Spinal cord (tissue), 10 donors: ENCODE measurements at places on chromosomes 4 and X. TPM values are rescaled to one million over a fixed set of nuclear protein-coding genes. Genes with fewer than 3 reads are reported as not detected.

GRCh38 chr4:152780267-152780778, 569 bp downstream of the ARFIP1 start:
- DNase-seq = no peak

DNA sequence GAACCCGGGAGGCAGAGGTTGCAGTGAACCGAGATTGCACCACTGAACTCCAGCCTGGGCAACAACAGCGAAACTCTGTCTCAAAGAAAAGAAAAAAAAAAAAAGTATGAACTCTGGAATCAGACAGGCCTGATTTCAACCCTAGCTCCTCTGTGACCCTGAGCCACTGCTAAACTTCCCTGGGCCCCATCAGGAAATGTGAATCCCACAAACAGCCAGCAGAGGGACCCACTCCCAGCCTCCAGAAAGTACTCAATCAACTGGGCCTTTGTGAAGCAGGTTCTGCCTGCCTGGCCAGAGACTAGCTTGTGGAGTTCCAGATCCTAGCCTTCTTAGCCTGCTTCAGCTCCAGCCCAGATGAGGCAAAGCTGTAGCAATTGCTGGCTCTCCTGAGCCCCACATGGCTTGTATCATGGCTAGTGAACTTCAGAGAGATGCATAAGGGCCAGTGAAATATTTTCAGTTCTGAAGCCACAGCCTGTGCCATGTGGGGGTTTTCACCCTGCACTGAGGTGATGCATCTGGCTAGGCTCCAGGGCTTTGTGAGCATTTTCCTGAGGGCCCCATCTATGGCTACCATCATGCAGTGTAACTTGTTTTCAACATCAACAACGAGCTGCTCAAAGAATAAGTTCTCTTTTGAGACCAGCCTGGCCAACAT, 7.2 kb upstream of the IDS start:
- no peak for DNase-seq

The BANK1 gene
- total RNA-seq = 0.61 TPM

- no peak for DNase-seq
Measured at GRCh38 chr4:159979351-159979750, 876.5 kb downstream of the RAPGEF2 start.

- no peak for DNase-seq
Measured at GRCh38 chr4:11543706-11544105, 115.0 kb upstream of the HS3ST1 start.

- DNase-seq = no peak
Measured at GRCh38 chrX:48083706-48084105, 12.3 kb upstream of the ZNF630 start.

The IKBKG gene
- total RNA-seq = 7.7 TPM

DNA sequence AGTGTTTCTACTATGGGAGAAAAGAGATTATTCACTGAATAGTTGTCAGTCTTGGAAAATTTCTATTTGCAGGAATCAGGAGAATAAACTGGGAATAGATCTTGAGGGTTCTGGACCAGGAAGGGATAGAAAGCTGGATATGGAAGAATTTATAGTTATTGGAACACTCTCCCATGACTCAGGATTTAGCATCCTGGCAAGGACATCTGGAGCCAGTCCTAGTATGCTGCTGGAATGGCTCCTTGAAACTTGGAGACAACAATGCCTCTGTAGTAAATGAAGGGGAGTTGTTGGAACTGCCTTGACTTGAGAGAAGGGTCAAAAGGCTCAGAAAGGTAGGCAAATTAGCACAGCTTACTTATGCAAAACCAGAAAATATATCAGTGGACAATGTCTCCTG, 23.5 kb upstream of the THOC2 start:
- DNase-seq = no peak

DNA sequence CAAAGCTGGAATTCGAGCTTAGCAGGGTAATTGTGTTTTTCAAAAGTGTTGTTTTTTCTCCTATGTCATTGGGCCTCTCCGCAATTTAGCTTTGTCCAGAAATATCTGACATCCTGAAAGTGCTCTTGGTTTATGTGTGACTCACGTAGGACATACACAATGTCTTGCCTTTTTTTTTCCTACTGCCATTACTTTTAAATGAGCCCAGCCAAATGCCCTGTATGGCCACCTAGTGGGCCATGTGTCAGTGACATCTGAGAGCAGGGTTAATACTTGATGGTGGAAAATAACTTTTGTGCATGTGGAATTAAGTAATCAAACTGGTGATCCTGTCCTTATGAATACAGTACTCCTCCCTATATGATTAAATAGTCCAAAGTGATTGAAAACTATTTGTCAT, 1411.1 kb upstream of the TENM3 start:
- DNase-seq = no peak

- peak; percentile 68 for DNase-seq
Measured at GRCh38 chr4:76213415-76214176, at the start of gene SCARB2. Gene SCARB2, minus strand, starts transcription at chr4:76213824. Its CDS starts 281 bp downstream, at chr4:76213543.

- no peak for DNase-seq
Measured at GRCh38 chr4:184477201-184477999, 3.0 kb upstream of the IRF2 start.

- DNase-seq = no peak
Measured at GRCh38 chr4:6278801-6279197, 9.1 kb downstream of the WFS1 start.

The ITIH6 gene
- 0.10 TPM for total RNA-seq

- no peak for DNase-seq
Measured at GRCh38 chr4:182764137-182764536, 153.0 kb downstream of the DCTD start.

GRCh38 chr4:71052034-71052433, 58.6 kb downstream of the DCK start:
- no peak for DNase-seq

- no peak for DNase-seq
Measured at GRCh38 chr4:168279556-168279955, 39.0 kb downstream of the DDX60 start.

- no peak for DNase-seq
Measured at GRCh38 chrX:19715711-19716638, 171.4 kb downstream of the SH3KBP1 start.

GRCh38 chr4:23882976-23883531, 6.8 kb downstream of the PPARGC1A start:
- no peak for DNase-seq

- DNase-seq = no peak
Measured at GRCh38 chr4:188554413-188554812, 415.2 kb downstream of the TRIML1 start.

DNA sequence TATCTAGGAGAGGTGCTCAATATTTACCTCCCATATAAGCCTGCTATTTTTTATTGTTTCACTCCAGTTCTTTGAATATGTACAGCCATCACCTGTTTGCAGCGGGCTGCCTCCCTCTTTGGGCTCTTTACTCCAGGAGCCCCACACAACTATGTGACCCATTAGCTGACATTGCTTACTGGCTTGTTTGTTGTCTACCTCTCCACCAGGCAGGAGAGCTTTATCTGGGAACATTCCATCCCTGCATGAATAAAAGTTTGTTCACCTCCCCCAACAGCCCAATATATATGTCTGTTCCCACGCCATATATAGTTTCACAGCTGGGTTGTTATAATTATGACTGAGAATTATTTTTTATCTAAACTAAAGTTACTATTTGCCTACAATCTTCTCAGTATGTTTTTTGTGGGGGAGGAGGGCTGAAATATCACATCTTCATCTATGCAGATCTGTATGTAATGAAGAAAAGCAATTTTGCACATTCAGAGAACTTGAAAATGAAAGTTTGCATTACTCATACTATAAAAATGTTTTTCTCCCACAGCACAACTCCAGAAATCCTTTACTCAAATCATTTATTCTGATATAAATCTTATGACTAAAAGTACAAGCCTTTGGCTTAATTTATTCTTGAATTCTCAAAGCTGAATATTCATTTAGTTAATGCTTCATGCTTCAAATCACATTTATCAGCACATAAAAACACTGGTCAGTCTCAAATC, 61.2 kb upstream of the DAPP1 start:
- no peak for DNase-seq

GRCh38 chrX:118116713-118117550, at the start of gene KLHL13:
Gene KLHL13, minus strand, starts transcription at chrX:118116810. Its CDS starts 88,337 bp downstream, at chrX:118028473.
- DNase-seq = peak; percentile 61

- DNase-seq = no peak
Measured at GRCh38 chr4:86184901-86185285, 175.0 kb downstream of the MAPK10 start.

DNA sequence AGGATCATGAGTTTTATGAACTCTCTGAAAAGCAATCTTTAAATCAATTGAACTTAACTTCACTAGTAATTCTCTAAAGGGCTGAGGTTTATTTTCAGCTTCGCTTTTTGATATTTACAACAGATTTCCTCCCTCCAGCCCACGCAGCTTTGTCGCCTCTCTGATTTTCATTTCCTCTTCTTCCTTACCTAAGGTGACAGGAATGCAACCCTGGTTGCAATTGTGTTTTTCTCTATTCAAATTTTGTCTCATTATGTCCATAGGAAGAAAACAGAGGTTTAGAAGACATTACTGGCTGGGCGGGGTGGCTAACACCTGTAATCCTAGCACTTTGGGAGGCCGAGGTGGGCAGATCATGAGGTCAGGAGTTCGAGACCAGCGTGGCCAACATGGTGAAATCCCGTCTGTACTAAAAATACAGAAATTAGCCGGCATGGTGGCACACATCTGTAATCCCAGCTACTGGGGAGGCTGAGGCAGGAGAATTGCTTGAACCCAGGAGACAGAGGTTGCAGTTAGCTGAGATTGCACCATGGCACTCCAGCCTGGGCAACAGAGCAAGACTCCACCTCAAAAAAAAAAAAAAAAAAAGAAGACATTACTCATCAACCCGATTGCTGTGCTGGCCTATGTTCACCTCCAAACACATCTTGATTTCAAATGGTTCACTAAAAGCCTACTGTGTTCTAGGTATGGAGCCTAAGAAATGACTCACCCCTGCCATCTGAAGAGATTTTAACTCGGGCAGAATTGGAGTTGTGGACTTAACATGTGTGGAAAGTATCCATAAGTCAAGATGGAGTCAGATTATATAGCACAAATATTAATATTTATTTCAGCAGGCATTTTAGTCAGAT, 36.8 kb downstream of the VSIG4 start:
- no peak for DNase-seq

The SPANXC gene
- not detected for total RNA-seq

DNA sequence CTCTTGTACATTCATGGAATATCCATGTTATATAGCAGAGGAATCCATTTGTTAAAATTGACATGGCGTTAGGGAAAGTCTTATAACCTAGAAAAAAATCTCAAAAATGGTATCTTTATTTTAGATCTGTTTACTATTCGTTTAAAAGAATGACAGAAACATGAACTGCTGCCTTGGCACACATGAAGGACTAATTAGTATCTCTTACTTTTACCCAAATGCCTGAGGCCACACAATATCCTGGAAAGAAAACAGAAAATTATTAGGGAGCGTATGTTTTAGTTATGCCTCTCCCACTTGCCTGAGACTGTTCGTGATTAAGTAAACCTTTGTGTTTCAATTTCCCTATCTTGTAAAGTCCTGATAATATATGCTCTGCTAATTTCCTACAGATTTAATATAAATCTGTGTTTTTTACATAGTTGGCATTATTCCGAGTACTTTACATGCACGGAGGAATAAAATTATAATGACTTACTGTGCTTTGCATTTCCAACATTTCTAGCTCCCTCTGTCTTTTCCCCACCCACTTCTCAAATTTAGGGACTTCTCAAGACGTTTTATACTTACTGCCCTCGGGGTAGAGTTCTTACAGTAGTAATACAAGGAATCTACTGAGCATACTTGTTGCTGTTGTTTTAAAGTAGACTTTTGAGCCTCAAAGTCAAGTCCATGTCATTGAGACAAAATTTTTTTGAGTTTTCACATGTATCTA, 147.3 kb downstream of the VEGFC start:
- no peak for DNase-seq

DNA sequence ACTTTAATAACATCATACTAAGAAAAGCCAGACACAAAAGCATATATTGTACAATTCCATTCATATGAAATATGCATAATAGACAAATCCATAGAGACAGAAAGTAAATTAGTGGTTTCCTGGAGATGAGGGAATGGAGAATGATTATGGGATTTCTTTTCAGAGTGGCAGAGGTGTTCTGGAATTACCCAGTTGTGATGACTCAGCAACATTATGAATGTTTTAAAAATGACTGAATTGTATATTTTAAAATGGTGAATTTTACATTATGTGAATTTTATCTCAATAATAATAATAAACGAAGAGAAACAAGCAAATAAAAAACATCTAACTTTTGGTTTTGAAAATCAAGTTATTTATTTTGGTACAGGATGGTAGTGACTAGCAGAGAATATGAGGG, 11.2 kb downstream of the ZXDA start:
- no peak for DNase-seq

The GAB1 gene
- total RNA-seq = 81.6 TPM

DNA sequence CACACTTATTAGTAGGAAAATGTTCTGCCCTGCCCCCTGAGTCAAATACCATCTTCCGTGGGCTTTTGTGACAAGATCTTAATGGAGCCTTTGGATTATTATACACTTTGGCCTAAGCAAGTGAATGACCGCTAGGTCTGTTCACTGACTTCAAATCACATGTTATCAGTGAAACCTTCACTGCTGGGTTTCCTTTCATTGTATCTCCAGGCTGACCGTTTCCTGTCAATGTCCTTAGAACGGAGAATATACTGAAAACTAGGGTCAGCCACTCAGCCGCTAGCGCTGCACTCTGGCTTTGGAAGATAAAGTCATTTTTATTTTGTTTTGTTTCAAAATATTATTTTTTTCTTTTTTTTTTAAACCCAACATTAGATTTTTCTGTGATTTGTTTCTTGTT, 107.0 kb upstream of the TLL1 start:
- DNase-seq = no peak

The PCDH7 gene
- total RNA-seq = 67.6 TPM

DNA sequence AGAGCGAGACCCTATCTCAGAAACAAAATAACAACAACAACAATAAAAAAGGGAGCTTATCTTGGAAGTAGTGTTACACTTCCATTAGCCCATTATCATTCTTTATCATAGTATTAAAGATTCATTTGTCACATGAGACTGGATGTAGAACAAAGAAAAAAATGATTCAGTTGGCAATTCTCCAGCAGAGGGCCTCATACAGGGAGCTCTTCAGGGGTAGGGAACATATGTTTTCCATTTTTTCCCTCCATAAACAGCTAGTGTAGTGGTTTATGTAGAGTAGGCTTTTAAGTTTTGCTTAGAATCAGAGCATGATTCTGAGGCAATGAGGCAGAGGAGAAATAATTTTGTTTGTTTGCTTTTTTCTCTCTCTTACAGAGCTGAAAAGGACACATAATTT, 5.8 kb downstream of the CPE start:
- DNase-seq = no peak

DNA sequence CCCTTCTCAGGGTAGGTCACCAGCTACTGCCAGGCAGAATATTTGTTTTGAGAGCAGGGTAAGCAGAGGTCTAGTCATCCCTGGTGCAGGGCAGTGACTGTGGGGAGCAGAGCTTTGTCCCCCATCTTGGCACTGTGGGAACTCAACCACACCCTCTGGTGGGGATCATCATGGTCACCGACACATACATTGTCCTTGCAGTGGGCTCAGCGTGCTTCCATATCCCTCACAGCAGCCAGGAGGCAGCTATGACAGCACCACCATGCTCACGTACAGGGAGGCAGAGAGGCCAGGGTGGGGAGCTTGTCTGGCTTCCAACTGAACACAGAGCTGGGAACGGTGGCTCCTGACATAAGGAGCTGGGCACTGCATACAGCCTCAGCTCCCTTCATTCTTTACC, 102.3 kb downstream of the ENPP6 start:
- no peak for DNase-seq

The CCDC149 gene
- 15.0 TPM for total RNA-seq

The H2BW2 gene
- total RNA-seq = not detected

GRCh38 chr4:81509822-81510221, 38.1 kb upstream of the RASGEF1B start:
- no peak for DNase-seq

The ADH1B gene
- total RNA-seq = 8.4 TPM
